ENCODE measurements at places on chromosomes 11 and 22. TPM values are rescaled to one million over a fixed set of nuclear protein-coding genes. Genes with fewer than 3 reads are reported as not detected.
A peak's percentile ranks its signal among the peaks of the same experiment; 100 is the strongest.

- DNase-seq, result no peak
Measured at GRCh38 chr11:57641011-57641807, 8.5 kb downstream of the YPEL4 start.

DNA sequence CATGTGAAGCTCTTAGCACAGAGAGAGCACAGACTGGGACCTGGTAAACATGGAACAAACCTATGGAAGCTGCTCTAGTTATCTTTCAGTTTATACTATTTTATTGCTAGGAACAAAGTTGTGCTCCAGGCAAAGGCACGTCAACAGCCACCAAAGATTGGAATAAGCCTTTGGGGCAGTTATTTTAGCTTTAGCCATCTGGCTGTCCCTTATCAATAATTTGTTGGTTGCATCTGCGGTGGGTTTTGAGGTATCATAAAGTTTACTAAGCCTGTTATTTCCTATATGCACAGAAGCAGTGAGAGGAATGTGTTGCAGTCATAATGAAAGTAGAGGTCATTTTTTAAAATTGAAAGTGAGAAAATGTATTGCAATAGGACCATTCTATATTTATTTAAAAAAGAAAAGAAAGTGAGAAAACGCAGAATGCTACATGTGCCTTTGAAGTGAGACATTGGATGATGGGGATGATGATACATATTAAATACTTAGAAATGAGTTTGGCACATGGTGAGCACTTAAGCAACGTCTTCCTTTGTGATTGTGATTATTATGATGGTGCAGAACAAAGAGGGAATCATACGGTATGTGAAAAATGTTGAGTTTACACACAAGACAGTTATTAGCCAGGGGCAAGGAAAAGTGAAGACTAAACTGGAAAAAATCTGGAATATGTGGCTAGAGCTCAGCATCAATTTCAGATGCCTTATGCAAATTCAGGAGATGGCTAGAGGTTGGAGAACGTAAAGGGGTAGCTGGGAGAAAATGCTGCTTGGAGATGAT is 58.3 kb downstream of the PRR5L start:
- DNase-seq, result no peak

DNA sequence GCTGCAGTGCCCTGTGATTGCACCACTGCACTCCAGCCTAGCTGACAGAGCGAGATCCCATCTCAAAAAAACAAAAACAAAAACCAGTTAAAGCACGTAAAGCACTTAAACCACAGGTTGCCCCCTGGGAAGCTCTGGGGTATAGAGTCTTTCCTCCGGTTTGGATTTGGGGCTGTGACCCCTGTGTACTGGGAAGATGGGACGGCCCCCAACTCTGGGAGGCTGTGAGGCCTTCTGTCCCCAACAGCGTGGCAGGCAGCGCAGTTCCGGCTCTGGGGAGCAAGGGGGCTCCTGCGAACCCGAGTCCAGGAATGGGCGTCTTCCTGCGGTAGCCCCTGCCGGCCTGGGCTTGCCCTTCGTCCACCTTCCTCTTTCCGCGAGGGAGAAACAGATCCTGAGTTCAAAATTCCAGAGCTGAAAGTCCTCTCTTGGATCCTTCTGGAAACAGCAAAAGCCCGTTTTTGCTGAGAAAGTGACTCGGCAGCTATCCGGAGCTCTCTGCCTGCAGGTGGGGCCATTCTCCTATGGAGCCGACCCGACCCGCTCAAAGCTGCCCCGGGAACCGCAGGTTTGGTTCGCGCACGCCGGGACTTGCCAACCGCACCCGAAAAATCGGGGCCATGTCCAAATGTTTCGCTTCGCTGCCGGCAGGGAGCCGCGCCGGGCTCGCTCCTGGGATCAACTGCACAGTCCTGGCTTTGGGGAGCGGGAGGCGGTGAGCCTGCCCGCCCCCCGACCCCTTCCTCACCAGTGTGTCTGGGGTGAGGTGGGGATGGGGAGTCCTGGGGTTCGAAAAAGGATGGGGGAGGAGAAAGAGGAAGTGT is 36.3 kb upstream of the POLA2 start:
- peak; percentile 44 for DNase-seq

Gene OR52I2
- total RNA-seq, result not detected

Gene CCDC89
- 0.20 TPM for total RNA-seq
